ENCODE measurements at places on chromosomes 13 and 19. TPM values are rescaled to one million over a fixed set of nuclear protein-coding genes. Genes with fewer than 3 reads are reported as not detected.

Gene PRR36
- not detected for total RNA-seq

Gene MEDAG
- 23.9 TPM for total RNA-seq

Gene SLC8A2
- total RNA-seq = 10.0 TPM

Gene PGLYRP2
- total RNA-seq = not detected

- peak; percentile 81 for DNase-seq
Observed at GRCh38 chr19:55353803-55354697, 469 bp downstream of the COX6B2 start.

- no peak for DNase-seq
Observed at GRCh38 chr13:29892151-29892550, 41.7 kb upstream of the UBL3 start.

GRCh38 chr13:47170971-47171370, 274.1 kb upstream of the HTR2A start:
- no peak for DNase-seq

DNA sequence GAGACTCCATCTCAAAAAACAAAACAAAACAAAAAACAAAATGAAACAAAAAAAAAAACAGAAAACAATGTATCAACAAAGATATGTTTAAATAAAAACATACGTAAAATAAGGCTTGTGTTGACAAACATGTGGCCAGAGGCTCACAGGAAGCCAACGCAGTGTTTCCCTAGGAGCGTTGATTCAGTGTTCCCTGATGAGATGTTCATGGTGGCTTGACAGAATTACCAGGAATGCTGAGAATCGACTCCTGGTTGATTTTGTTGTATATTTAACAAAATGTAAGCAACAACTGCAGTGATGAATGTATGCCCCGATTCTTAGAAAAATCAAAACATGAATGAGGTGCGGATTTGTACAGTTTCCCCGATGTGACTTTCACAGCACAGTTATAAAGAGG, 8.9 kb upstream of the ZNF787 start:
- DNase-seq = no peak

DNA sequence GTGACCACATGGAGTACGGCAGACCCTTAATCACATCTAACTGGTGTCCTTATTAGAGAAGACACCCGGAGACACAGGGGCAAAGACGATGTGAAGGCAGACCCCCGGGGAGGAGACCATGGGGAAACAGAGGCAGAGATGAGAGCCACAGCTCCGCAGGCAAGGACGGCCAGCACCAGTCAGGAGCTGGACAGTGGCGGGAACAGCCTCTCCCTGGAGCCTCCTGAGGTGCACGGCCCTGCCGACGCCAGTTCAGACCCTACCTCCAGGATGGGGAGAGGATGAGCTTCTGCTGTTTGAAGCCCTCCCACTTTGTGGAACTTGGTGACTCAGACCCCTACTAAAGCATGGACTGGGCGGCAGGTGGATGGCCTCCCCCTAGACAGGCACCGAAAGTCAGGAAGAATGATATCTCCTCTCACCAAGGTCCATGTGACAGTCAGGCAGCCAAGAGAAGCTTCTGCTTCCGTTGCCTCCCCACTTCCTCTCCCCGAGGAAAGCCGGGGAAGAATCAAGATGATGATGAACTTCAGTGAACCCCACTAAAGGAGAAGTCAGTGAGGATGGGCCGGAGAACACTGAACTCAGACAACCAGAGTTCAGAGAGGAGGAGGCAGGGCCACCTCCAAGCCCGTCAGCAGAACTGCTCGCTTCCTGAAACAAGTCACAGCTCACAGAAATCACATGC, 25.4 kb downstream of the RAB20 start:
- DNase-seq = peak; percentile 83

DNA sequence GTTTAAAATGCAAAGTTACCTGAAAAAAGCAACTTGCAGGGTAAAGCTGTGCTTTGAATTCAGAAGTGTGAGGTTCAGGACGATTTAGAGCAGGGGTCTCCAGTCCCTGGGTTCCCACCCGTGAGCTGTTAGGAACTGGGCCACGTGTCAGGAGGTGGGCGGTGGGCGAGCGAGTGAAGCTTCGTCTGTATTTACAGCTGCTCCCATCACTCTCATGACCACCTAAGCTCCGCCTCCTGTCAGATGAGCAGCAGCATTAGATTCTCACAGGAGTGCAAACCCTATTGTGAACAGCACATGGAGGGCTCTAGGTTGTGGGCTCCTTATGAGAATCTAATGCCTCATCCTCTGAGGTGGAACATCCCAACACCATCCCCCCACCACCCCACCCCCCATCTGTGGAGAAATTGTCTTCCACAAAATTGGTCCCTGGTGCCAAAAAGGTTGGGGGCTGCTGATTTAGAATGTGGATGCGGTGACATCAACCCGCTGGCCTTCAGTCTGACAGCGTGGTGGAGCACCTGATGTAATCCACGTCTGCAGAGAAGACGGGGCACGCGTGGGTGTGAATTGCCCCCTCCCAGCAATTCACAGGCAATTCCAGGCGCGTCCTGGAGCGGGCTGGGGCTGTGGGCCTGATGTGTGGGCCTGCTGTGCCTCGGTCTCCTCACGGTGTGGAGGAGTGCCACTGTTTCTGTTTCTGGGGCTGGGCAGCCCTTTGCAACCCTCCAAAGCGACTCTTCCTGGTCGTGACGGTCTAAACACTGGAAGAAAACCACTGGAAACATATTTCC, 214.0 kb upstream of the SOX1 start:
- no peak for DNase-seq

- no peak for DNase-seq
Observed at GRCh38 chr19:16654627-16655026, 5.3 kb downstream of the SMIM7 start.

GRCh38 chr19:7602935-7603497, 7.4 kb downstream of the CAMSAP3 start:
- DNase-seq = no peak

GRCh38 chr13:106819413-106820180, 251.7 kb upstream of the ARGLU1 start:
- no peak for DNase-seq

- DNase-seq = no peak
Observed at GRCh38 chr19:1401138-1401888, at the start of gene GAMT. GAMT (minus strand) TSS chr19:1401542; CDS start chr19:1401476, 66 bp downstream.

- no peak for DNase-seq
Observed at GRCh38 chr19:23778566-23778965, 19.9 kb upstream of the ZNF681 start.

GRCh38 chr19:1822210-1822609, 10.1 kb upstream of the ATP8B3 start:
- no peak for DNase-seq

Data from sigmoid colon (tissue), 7 donors.